ENCODE measurements at places on chromosomes 5 and 9. TPM values are rescaled to one million over a fixed set of nuclear protein-coding genes. Genes with fewer than 3 reads are reported as not detected.

The CAMK2A gene
- 70.7 TPM for polyA plus RNA-seq

The FOXD4 gene
- polyA plus RNA-seq: 1.2 TPM

The ARPC5L gene
- 25.7 TPM for polyA plus RNA-seq

The ZNF782 gene
- 3.3 TPM for polyA plus RNA-seq

The IL13 gene
- not detected for polyA plus RNA-seq

The MYOZ3 gene
- 11.5 TPM for polyA plus RNA-seq

The PIP5K1B gene
- 1.5 TPM for polyA plus RNA-seq

The FAM200C gene
- polyA plus RNA-seq: 11.0 TPM

GRCh38 chr5:140220698-140221064 lies 45.7 kb downstream of the CYSTM1 start:
- DNase-seq: no peak

- no peak for DNase-seq
Measured at GRCh38 chr5:97847920-97848631, 665.0 kb upstream of the RIOK2 start.

GRCh38 chr9:104906441-104907277 lies 21.3 kb downstream of the ABCA1 start:
- DNase-seq: no peak

DNA sequence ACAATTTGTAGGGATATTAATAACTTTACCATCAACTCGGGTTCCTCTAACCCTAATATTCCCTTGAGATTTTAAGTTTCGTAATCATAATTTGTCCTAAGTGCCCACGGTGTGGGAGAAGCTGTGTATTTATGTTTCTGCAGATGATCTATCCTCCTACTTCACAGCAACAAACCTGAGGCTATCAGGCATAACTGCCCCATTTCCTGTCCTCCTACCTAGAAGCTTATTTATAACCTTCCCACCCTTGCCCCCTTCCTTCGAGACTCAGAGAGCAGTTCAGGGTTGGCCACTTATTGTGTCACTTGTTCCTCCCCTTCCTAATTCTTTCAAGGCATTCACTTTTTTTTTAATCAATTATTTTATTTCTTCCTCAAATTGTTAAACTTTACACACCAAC lies 29.6 kb upstream of the LCP2 start:
- no peak for DNase-seq

DNA sequence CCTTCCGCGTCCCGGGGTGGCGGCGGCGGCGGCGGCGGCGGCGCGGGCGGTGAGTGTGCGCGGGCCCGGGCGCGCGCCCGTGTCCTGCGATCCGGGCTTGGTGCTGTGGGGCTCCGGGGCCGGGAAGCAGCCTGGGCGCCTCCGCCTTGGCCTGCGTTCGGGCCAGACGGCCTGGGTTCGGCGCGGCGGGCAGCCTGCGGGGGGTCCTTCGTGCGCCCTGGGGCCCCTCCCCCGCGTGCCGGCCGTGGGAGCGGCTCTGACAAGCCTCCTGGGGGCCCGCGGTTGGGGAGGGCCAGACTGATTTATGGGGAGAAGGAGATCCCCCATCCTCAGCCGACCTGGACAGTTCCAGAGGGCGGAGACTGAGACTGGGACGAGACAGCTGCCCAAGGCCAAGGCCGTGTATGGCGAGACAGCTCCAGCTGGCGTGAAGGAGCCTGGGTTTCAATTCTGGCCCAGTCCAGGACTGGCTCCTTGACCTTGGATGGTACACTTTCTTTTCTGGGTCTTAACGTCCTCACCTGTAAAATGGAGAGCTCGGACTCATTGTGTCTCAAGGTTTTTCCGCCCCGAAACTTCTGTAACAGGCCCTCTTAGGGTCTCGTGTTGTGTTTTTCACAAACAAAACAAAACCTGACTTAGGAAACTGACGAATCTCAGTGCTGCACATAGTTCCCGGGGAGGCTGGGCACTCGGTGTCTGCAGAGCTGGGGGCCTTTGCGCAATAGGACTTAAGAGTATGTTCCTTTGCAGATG lies 603 bp downstream of the TMEM268 start:
- DNase-seq: peak; percentile 88

DNA sequence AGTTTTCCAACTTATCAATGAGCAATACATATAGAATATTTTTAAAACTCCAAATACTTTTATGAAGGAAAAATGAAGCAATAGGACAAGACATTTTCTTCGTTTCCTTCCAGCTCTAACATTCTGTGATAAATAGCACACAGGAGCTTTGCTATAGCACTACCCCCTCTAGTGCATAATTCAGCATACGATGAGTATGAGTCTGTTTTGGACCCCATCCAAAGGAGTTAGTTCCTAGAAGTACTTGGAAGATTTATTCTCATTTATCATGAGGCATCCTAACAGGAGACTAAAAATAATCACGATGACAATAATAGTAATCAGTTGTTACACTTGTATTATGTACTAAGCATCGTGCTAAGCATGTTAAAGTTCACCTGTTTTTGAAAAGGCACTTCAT lies 1061.3 kb upstream of the DMAC1 start:
- peak; percentile 65 for DNase-seq

DNA sequence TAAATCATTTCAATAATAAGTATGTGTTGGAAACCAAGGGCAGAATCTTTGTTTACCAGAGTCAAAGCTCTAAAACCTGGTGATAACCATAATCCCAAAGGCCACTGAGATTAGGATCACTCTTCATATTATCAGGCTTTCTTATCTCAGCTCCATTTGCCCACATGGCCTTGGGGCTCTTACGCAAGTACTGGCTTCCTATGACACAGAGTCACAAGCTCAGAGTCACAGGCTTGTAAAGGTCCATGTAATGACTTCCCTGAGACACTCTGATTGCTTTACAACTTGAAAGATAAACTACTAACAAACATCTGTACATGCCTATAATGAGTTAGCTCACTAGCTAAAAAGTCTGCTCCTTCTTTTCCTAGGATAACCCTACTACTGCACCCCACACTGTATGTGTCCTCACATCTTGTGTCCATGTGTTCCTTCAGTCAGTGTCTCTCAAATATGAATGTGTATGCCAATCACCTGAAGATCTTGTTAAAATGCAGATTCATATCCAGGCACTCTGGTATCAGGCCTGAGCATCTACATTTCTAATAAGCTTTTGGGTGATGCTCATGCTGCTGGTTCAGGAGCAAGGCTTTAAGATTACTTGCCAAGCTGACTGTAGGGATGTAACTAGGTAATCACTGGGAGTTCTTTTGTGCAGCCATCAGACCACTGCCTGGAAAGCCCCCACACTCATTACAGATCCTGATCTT lies 28.4 kb downstream of the SEMA6A start:
- no peak for DNase-seq

DNA sequence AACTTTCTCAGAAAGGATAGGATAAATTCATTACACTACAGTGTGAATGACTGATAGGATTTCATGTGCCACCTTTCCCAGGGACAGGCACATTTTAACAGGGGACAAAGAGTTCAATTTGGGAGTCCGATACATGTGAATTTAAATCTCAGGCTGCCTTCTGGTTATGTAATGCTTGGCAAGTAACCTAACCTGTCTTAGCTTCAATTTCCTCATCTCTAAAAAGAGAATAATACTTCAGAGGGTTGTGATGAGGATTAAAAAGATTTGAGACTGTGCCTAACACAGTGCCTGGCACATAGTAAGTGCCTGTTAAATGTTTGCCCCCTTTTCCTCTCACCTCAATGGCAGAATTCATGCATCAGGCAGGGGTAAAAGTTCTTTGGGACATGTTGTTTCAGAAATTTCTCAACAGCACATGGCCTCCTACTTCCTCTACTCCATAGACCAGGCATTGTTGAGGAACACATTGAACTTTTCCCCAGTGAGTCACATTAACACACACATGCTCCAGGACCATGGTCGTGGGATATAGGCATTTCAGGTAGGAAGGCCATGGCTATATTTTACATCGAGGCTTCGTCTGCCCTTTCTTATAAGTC lies 94.6 kb upstream of the EGFLAM start:
- DNase-seq: no peak

DNA sequence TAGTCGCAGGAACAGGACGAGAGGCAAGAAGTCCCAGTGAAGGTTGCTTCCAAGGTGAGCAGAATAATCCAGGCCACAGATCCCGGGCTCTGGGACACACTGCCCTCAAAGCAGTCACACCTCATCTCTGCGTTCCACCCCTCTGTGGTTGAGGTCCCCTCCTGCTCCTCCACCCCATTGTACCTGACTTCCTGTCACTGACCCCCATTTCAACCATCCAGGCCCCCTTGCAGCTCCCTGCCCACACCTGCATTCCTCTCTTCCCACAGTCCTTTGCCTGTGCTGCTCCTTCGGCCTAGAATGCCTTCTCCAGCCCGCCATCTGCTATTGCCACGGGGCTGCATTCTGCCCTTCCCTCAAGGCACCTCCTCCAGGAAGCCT lies 73.5 kb downstream of the PAX5 start:
- no peak for DNase-seq

DNA sequence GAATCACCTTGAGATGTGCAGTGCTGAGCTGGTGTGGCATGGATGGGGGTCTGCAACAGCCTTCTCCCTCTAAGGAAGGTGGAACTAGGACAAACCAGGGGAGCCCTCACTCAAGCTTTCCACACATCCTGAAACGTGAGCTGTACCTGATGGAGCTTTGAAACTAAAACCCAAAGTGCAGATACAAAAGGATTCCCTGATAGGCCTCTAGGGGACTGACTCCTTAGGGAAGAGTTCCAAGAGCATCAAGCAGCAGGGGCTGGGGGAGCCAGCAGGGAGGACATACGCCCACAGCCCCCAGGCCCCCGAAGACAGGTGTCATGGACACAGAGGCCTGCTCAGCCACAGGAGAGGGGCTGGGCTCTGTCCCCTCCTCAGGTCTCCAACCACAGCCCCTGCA lies 17.7 kb downstream of the ARHGEF37 start:
- no peak for DNase-seq

DNA sequence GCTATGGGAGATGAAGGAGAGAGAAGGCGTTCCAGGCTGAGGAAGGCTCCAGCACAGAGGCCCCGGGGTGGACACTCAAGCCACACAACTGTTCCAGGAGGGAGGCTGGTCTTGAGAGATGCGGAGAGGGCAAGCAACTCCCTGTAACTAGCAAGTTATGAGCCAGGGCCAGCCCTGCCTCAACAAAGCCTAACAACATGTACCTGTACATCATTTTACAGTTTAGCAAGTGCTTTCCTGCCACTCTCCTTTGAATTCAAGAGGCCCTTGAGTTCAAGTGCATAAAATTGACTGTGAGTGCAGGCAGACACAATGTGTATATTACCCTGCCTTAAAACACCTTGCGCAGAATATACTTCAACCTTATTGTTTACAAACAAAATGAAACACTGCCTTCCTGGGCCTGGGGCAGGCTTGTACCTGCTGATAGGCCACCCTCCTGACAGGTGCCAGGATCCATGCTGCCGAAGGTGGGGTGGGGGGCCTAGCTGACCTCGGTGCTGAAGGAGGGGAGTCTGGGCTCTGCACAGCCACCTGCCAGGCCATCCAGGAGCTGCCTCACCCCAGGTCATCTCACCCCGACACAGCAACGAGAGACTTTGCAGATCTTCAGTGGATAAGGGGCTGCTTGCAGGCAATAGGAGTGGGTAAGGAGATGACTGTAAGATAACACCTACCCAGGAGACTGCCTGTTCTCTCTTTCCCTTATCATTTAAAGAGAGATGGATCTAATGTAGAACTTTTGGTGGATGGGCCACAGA lies 80.0 kb downstream of the PPARGC1B start:
- DNase-seq: no peak

GRCh38 chr9:37936965-37937364 lies 33.0 kb upstream of the SLC25A51 start:
- DNase-seq: peak; percentile 39

Data from muscle of back (tissue), 13 donors.